ENCODE measurements at places on chromosomes 6 and 20. TPM values are rescaled to one million over a fixed set of nuclear protein-coding genes. Genes with fewer than 3 reads are reported as not detected.

MTFR2 gene
- total RNA-seq: 2.5 TPM

IPCEF1 gene
- 13.1 TPM for total RNA-seq

CLPSL1 gene
- total RNA-seq: not detected

GMDS gene
- total RNA-seq: 19.9 TPM

CCN2 gene
- total RNA-seq: 2.5 TPM

GPLD1 gene
- total RNA-seq: 7.7 TPM

EPPIN gene
- total RNA-seq: not detected

CTCFL gene
- 0.05 TPM for total RNA-seq

GRCh38 chr6:54044059-54044458, 67.2 kb upstream of the MLIP start:
- no peak for DNase-seq

GRCh38 chr6:151679081-151679480, 128.4 kb upstream of the ESR1 start:
- DNase-seq: no peak

DNA sequence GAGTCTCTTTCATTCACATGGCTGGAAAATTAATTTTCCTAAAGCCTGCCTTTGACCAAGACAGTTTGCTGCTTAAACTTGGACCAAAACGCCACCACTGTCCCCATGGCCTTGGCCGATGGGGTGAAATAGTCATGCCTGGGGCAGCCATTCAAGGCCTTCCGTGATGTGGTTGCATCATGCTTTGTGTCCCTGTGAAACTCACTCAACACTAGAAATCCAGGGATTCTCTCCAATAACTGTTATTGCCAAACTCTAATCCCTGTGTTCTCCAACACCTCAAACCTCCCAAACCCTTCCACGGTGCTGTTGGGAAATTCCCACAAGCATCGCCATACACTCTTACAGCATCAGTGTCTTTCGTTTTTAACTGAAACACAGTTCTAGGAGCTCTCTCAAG, 1.4 kb upstream of the TXNDC5 start:
- DNase-seq: no peak

- no peak for DNase-seq
These were observed 59.0 kb downstream of the RIPOR2 start for GRCh38 chr6:24876499-24877465.

GRCh38 chr20:50029697-50030461, 47.1 kb downstream of the SNAI1 start:
- no peak for DNase-seq

GRCh38 chr6:30938730-30939129, 2.0 kb upstream of the MUCL3 start:
- no peak for DNase-seq

DNA sequence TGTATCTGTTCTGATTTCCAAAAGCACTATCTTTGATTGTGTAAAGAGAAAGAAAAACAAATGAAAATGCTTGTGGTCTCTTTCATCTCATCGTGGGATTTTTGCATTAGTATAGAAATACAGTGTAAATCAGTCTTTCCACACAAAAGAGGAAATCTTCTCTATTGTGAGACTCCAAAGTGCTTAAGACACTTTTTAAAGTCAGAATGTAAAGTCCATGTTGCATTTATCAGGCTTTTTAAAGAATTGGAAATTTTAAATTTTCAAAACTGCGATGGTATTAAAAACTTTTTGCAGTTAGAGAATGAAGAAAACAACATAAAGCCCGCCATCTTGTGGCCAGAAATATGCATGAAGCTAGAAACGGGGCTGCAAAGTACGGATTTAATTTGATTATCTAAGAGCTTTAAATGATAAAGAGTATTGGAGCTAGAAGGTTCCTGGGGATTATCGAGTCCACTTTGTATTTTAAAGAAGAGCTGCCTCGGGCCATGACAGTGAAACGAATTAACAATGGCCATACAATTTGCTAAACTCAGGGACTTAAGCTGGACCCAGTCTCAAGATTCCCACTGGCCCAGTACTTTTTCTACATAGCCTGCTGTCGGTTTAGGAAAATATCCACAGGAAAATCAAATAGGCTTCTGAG, 339.6 kb downstream of the ARHGAP18 start:
- peak; percentile 22 for DNase-seq

- no peak for DNase-seq
These were observed 41.5 kb downstream of the YTHDF1 start for GRCh38 chr20:63174309-63175037.

- DNase-seq: no peak
These were observed 11.5 kb downstream of the SDC4 start for GRCh38 chr20:45336530-45337366.

GRCh38 chr6:15077961-15078360, 167.9 kb upstream of the JARID2 start:
- DNase-seq: peak; percentile 53

DNA sequence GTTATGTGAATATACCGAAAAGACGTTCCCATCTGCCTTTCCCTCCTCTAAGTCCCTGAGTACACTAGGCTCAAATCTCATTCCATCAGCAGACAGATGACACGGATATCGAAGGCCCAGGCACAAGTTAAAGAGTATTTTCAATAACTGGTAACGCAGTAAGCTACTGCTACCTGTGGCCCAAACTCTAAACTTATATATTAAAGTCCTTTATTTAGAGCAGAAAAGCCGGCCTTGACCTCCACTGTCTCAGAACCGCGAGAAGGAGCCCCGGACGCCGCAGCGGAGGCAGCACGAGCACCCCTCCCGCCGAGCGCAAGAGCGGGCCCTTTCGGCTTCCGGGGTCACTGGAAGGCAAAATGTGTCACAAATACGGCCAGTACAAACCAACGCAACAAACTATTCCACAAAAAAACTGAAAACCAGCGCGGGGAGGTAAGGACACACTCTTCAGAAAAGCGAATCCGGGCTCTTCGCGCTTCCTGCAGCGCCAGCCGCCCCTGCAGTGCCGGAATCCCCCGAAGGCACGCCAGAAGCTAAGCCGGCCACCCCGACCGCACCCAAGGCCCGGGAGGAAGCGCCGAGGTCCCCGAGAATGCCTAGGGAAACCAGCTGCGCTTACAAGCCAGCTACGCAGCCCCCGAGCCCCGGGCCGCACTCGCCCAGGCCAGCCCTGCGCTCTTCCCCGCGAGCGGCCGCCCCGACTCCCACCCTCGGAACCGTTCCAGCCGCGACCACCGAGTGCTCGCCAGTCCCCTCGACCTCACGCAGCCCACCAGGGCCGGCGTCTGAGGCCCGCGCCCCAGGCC, 681 bp downstream of the DIDO1 start:
- no peak for DNase-seq

DNA sequence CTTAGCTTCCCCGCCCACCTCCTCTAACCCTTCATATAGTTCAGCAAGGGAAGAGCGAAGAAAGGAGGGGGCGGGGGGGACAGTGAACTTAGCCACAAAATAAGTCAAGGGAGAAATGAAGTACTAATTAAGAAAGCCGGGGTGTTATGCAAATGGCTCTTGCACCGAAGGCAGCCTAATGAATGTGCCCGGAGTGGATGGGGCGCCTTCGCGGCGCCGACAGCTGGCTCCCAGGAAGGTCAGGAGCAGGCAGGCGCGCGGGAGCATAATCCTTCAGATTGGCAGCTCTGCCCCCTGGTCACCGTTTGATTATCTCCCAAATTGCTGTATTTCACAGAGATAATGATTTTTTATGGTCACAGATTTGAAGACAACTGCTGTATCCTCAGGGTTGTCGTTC, 395.1 kb downstream of the TFAP2B start:
- no peak for DNase-seq

DNA sequence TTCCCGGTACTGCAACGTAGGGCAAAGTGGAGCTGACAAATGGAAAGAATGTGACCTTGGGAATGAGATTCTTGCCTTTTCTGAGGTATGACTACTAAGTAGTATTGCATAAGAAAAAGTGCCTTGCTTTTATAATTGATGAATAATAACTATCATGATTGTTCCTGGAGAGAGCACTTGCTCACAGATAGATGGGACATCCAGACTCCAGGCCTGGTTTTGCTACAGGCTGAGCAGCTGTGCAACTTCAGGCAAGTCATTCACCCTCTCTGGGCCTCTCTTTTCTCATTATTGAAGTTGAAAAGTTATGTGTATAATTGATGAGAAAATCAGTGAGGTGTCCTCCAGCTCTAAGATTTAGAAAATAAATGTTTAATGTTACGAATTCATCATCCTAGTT, 53.6 kb upstream of the MBOAT1 start:
- DNase-seq: no peak

DNA sequence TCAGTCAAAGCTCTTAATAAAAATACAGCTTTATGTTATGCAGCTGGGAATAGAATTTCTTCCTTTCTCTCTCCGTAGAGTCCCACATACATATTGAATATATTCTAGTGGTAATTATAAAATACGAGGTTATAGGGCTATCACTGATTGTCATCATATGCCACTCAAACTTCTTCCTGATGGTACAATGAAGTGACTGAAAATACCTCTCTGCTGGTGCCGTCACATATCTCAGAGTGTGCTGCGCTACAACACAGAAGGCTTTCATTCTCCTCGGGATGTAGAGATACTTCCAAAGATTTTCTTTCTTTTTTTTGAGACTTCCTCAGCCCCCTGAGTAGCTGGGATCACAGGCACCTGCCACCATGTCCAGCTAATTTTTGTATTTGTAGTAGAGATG, 249.9 kb downstream of the BTBD9 start:
- no peak for DNase-seq

GRCh38 chr6:169156108-169156792, 97.4 kb downstream of the THBS2 start:
- DNase-seq: no peak

DNA sequence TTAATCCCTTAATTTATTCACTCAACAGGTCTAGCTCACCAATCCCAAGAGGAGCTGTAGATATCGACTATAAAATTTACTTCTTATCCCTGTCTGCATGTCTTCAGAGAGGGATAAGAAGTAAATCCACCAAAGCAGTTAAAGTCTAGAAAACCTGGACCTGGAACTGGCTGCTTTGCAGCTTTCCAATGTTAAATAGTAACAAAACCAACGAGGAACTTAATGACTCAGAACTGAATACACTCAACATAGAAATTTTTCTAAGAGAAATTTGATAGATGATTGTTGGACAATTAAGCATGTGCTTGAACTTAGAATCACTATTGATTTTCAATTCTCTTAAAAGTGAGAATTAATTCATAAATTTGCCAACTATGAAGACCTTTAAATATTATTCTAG, 11.5 kb upstream of the TMEM244 start:
- no peak for DNase-seq

Data from thymus (tissue), 14 donors.